ENCODE measurements at places on chromosomes 7 and 10.

DNA sequence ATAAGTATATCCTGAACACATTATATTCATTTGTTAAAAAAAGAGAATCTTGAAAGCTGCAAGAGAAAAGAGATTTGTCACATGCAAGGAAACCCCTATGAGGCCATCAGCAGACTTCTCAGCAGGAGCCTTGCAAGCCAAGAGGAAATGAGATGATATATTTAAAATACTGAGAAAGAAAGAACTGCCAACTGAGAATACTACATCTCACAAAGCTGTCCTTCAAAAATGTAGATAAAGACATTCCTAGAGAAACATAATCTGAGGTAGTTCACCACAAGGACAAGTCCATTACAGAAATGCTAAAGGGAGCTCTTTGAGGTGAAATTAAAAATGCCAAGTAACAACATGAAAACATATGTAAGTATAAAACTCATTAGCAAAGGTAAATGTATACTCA, 224.4 kb upstream of the MBL2 start:
- DNase-seq, result no peak

- DNase-seq, result no peak
These were observed 183.2 kb upstream of the NEBL start for GRCh38 chr10:21080261-21080660.

- DNase-seq, result no peak
These were observed 33.6 kb downstream of the GSAP start for GRCh38 chr7:77382532-77382931.

DNA sequence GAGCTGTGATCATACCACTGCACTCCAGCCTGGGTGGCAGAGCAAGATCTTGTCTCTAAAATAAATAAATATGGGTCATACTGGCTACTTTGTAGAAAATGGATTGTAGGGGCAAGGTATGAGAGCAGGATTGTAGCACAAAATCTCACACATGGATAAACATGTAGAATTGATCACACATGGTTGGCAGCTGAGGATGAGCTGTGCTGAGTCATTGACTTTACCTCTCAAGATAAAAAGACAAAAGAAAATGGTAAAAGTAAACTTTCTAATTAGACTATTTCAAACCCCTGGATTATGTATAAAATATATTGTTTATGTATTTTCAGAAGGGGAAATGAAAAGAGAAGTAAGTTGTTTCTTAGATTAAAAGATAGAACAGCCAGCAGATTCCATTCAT, 69.3 kb downstream of the APBB1IP start:
- DNase-seq, result no peak

GRCh38 chr7:36338256-36338655, 51.4 kb upstream of the ANLN start:
- no peak for DNase-seq

DNA sequence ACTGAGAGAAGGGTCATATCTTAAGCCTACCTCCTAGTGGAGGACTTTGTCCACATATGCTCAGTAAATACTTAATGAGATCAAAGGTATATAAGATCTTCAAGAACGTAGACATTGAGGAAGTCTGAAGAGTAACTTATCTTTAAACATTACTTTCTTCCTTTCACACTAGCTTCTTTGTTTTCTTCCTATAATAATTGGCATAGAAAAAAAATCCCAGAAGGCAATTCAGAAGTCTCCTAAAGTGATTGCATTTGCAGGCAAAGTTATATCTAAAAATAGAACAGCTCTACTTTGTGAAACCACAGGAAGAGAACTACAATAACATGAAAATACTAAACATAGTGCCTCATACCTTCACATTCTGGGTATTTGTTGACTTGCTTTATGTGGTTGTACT, 150.4 kb downstream of the PPP1R3A start:
- DNase-seq, result peak; percentile 17

DNA sequence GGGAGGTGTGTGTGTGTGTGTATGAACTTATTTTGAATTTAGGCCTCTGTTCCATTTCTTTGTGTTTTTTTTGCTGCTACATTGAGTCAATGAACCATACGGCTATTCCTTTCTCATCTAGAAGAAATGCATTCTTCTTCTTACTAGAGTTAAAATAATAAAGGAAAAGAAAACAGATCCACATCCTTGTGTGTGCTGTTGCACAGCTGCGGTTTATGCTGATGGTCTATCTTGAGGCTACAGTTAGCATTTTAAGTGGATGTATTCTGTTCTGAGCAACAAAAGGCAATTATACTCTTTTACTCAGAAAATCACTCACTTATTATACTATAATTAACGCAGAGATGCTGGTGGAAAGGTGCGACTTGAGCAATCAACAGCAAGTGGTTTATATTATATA, 615.0 kb upstream of the MBL2 start:
- no peak for DNase-seq

- no peak for DNase-seq
These were observed 158.1 kb upstream of the CHST15 start for GRCh38 chr10:124251317-124252065.

GRCh38 chr7:19522486-19522885, 186.4 kb downstream of the POLR1F start:
- DNase-seq, result no peak

GRCh38 chr7:129919492-129919891, 33.3 kb downstream of the UBE2H start:
- DNase-seq, result no peak

DNA sequence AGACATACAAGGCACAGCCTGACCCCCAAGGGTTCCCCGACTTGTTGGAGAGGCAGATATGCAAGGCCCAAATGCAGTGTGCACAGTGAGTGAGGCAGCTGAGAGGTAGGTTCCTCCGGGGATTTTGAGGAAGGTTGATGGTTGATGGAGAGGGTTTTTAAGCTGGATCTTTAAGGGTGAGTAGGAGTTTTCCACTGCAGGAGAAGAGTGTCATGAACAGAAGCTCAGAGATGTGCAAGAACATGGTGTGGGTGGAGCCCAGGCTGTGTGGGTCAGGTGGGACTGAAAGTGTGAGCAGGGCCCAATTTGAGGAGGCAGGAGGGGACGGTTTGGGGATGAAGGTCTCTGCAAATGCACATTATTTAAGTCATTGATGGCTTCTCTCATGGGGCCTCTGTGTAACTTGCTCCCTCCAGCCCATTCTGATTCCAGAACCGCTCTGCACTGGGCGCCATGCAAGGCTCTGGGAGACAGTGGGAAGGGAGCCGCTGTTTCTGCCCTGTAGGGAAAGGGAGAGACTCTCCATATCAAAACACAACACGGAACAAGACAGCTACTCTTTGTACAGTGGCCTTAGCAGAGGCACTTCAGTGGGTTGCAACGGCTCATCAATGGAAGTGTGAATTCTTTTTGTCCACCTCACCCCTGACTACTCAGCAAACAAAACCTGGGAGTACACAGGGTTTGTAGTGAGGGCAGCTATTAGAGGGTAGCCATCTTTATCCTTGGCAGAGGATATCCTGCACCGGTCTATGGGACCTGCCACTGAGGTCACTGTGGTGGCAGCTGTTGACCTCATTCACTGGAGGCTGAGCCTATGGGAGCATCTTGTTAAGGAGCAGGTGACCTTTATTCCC, 29.7 kb downstream of the RAMP3 start:
- DNase-seq, result no peak

DNA sequence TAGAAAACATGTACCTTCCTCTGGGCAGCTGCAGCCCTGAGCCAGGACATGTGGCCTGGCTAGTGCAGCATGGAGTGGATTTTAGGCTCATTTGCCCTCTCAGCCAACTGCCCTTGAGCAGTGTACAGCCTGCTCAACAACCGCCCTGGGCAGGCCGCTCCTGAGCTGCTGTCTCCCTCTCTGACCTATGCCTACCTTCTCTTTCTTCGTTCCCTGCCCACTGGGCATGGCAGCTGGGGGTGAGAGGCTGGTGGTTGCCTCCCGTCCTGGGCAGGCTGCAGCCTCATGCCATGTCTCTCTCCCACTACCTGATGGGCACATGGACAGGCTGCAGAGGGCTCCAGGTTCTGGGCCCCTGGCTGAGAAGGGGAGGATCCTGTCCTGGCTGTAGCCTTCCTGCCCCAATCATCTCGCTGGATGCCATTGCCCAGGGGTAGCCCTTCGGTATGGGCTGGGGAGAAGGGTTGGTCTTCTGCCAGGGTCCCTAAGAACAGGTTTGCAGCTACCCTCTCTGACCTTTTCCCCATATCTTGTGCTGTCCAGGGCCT, 97.3 kb downstream of the NEURL1 start:
- no peak for DNase-seq

- no peak for DNase-seq
These were observed 33.5 kb upstream of the ENO4 start for GRCh38 chr10:116815641-116816415.

DNA sequence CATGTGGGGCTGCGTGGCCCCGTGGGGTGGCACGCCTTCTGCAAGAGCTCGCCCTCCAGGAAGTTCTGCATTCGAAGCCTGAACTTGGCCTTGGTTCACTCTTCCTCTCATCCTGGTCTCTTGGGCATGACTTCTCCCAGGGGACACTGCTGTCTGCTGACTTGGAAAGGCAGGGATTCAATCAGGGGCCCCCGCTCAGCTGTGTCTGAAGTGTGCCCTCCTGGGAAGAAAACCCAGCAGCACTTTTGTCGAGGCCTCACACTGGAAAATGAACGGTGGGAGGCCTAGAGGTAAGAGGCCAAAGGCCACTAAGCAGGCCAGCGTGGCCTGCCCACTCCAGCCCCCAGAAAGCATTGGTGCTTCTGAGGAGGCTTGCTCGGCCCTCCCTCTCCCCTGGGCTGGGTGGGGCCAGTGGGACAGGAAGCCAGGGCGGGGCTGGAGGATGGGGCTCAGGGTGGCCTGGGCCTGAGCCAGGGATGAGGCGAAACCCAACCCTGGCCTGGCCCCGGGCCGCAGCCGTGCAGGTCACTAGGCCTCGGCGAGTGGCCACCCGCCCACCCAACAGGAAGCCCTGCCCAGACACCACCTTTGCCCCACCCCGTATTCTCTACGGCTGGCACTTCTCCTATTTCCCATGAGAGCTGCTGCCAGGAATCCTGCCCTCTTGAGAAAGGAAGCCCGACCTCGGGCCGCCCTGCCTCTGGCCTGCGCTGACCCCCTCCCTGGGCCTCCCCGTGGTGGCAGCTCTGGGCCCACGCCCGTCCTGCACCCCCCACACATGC, 81.1 kb downstream of the ZMIZ1 start:
- DNase-seq, result no peak

DNA sequence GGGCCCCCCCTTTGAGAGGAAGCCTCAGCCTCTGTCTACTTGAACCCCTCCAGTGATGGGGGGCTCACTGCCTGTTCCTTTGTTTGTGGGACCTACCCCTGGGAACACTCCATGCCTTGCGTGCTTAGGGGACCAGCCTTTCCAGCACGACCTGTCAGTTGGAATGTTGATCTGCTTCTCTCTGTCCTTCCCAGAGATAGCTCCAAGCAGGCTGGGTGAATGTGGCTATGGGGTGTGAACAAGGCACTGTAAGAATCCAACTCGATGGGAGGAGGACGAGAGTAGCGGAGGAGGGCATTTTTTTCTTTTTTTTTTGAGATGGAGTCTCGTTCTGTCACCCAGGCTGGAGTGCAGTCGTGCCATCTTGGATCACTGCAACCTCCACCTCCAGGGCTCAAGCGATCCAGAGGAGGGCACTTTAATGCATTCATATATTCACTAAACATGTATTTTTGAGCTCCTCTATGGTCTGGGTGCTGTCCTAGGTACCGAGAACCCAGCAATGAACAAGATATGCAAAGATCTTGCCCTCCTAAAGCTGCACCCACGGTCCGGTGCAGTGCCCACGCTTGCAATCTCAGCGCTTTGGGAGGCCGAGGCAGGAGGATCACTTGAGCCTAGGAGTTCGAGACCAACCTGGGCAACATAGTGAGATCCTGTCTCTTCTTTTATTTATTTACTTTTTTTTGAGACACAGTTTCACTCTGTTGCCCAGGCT, 8.5 kb downstream of the CLIP2 start:
- no peak for DNase-seq

GRCh38 chr10:30000802-30001571, 58.4 kb downstream of the JCAD start:
- DNase-seq, result peak; percentile 41

DNA sequence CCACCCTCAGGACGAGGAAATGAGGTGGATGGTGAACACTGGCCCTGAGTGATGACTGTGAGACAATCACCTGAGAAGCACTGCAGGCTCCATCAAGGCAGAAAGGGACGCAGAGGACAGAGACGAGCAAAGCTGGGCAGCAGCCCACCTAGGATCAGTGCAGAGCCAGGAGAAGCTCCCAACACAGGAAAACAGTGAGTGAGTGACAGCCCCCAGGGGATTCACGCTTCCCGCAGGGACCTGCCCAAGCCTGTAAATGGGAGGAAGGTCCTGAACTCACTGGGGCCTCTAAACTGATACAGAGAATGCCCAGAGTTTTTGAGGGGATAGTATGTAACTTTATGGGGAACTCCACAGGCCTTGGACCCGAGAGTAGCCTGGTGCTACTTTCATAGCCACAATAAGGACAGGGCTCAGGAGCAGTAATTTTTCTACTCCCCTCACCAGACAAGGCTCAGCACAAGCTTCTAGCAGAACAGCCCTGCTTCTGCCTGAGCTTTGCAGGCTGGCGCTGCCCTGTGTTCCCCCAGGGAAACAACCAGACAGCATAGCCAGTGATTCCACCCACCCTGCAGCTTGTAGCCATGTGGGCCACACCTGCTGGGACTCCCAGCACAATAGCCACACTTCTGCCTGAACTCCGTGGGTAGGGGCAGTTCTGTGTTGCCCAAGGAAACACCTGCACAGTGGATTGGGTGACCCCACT, 708.4 kb downstream of the POM121L12 start:
- DNase-seq, result no peak

GRCh38 chr7:30727061-30727945, 24.6 kb upstream of the INMT start:
- DNase-seq, result no peak

GRCh38 chr10:112948196-112948595, 1.9 kb upstream of the TCF7L2 start:
- DNase-seq, result no peak

GRCh38 chr10:49689882-49690510, 10.5 kb downstream of the C10orf53 start:
- no peak for DNase-seq

GRCh38 chr10:68870545-68871104, 30.5 kb upstream of the DDX50 start:
- DNase-seq, result no peak

GRCh38 chr10:69817078-69817581, 15.4 kb downstream of the COL13A1 start:
- DNase-seq, result no peak

GRCh38 chr10:131059881-131060280, 251.6 kb downstream of the TCERG1L start:
- no peak for DNase-seq

DNA sequence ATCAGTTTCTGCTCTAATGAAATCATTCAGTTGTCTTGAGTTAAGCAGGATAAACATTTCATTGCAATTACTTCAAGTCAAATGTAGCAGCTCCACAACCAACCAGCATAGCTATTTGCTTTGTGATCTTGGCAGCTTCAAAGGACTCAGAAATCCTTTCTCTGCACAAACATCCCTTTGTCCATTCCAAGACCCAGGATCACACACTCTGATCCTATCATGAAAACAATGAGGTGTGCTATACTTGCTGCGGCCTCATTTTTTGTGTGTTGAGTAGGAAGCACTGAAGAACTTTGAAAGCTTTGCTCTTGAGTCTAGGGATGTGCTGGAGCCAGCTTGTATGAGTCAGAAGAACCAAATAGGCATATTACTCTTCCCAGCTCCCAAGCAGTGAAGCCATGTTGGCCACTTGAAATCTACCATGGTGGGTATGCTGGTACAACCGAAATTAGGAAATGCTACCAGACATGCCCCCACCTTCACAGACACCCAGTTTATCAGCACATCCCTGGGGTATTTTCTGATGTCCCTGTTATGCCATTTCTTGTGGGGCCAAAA, 199.4 kb upstream of the PRSS58 start:
- no peak for DNase-seq

All from retinal pigment epithelial cell (primary cell).